ENCODE measurements at places on chromosomes 5 and 9. TPM values are rescaled to one million over a fixed set of nuclear protein-coding genes. Genes with fewer than 3 reads are reported as not detected.

DCAF10 gene
- 23.5 TPM for total RNA-seq

FOXD4L5 gene
- total RNA-seq: not detected

NREP gene
- 15.3 TPM for total RNA-seq

PHYKPL gene
- total RNA-seq: 89.3 TPM

MYMK gene
- total RNA-seq: not detected
